ENCODE measurements at places on chromosomes 4 and X.

- DNase-seq, result no peak
Observed at GRCh38 chr4:150771382-150771781, 189.4 kb downstream of the MAB21L2 start.

DNA sequence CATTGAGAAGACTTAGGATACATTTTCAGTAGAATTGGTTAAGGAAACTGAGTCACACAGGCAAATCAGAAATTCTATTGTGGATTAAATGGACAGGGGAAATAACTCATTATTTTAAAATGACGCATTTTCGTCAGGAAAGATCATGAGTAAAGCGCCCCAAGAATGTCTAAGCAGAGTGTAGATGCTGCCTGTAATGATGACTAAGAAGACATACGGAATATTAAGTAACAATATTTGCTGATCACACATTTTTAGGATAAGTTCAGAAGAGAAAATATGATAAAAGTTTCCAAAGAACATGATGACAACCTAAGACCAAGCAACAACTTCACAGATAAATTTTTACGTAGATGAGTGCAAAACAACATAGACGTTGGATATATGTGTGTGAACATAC lies 596.3 kb upstream of the TENM3 start:
- DNase-seq, result no peak

DNA sequence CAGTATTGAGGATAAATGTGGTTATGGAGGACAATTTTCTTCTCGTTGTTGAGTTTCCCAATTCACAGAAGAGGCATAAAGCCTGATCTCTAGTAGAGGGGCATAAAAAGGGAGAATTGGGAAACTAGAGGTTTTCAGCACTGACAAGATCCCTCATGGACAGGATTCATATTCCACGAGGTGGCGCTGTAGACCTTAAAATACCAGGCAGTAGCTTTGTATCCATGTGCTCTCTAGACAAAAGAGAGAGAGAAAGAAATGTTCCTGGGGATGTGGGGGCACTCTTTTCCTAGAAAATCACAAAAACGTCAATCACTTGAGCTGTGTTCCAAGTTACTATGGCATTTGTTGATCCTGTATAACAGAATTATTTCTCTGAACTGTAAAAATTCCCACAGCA lies 128.3 kb downstream of the MAGEE1 start:
- peak; percentile 5 for DNase-seq

- DNase-seq, result no peak
Observed at GRCh38 chr4:4948370-4948769, 70.9 kb downstream of the CYTL1 start.

DNA sequence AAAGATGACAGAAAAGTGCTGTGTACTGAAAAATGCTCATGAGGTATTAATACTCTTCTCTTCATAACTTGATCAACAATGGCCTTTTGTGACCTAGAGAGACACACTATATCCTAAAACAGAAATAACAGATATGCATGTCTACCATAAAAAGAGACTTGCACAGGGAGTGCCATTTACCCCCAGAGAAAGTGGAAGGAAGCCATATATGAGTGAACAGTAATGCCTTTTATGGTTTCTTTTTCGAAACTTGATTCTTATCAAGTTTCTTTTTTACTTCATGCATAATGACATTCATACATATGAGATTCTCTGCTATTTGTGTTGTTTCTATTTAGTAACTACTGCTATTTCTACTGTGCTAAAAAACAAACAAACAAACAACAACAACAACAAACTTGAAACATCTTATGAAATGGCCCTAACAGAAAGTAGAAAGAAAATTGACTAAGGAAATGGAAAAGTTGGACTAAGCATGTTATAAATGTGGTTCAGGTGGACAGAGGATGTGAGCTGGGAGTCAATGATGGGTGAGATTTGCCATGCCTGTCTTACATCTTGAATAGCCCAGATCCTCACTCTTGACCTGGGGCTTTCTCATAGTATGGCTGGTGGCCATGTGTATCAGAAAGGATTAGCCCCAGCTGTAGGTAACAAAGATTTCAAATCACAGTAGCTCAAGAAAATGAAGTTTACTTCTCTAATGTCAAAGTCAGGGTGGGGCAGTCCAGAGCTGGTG lies 43.8 kb downstream of the GEMIN8 start:
- DNase-seq, result no peak

- DNase-seq, result no peak
Observed at GRCh38 chr4:139243448-139244365, 36.3 kb downstream of the MGARP start.

- no peak for DNase-seq
Observed at GRCh38 chr4:120003193-120003592, 63.5 kb downstream of the MAD2L1 start.

- DNase-seq, result no peak
Observed at GRCh38 chr4:151218343-151218742, 58.6 kb upstream of the PRSS48 start.

GRCh38 chr4:185201977-185202962 lies 1.5 kb downstream of the CFAP97 start:
- DNase-seq, result no peak

DNA sequence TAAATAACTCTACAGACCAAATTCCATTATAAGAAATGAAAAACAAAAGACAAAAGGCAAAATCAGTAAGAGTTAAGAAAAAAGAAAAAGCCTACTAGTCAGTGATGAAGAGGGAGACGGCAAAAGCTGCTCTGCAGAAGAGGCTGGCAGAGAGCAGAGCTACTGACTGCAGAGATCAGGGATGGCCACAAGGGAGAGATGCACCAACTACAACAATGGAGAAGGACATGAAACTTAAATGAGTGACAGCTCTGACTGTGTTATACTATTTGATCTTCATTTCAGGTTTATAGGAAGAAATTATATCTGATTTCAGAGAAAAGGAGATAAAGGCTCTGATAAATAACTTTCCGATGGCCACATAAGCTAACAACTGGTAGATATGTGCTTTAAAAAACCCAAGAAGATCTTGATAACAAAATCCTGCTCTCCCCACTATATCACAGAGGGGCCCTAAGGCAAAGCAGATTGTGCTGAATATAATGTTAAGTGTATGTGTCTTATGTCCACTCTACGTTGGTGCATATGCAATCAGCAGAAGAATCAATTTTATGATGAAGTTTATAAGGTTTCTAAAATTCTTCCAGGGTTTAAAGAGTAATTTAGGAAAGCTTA lies 58.4 kb upstream of the COX18 start:
- DNase-seq, result no peak

DNA sequence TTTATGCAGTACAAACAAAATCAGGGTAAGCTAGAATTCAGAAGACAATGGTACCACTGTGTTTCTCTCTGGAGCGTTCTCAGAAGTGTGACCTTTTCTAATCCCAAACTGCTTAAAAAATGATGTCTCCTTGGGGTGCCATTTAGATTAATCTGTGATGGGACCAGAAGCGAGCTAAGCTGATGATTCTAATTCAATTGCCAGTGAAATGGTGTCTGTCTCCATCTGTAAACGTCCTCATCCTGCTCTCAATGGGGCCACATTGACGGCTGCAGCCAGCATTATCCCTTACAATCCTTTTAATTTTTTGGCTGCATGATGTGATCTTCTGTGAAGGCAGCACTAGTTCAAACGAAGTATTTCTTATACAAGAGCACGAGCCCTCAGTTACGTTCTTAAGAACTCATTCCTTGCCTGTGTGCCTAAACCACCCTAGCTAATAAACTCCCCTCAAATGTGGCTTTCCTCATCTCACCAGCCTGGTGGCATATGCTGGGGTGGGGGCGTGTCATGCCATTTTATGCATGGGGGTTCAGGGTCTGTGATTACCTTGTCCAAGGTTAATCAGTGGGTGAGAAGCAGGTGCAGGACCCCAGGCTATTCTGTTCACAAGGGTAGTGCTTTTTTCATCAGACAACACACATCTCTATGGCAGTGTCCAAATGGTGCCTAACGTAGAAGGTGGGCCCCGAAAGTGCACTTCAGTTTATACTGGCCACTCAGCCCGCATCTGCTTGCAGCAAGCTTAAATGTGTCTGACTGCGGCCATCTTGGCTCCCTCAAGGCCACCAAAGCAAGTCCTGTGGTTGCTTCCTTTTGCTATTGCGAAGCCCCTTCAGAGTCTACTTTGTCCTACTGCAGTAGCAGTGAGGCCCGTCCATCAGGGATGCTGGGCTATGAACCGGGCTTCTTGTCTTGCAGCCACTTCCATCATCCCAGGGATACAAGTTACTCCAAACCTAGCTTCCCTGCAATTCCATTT lies 45.7 kb upstream of the SLC2A9 start:
- no peak for DNase-seq

GRCh38 chrX:42075032-42075431 lies 151.7 kb upstream of the CASK start:
- DNase-seq, result no peak

- no peak for DNase-seq
Observed at GRCh38 chrX:1946974-1947373, 332.1 kb downstream of the ASMT start.

DNA sequence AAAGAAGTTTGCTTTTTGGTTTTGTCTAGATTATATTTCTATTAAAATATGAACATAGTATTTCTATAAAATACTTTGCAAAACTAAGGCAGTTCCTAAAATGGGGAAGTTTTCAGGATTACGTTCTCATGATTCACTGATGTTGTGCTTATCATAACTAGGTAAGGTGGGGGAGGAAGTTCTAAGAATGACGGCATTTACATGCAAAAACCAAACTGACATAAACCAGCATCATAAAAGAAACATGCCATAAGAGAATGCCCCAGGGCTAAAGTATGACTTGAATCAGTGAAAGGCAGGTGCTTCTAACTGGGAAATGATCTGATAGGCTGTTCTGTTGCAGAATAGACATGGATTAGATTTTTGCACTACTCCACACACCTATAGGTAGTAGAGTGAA lies 204.7 kb upstream of the JADE1 start:
- no peak for DNase-seq

GRCh38 chr4:140092094-140092851 lies 61.7 kb downstream of the MAML3 start:
- DNase-seq, result peak; percentile 30

DNA sequence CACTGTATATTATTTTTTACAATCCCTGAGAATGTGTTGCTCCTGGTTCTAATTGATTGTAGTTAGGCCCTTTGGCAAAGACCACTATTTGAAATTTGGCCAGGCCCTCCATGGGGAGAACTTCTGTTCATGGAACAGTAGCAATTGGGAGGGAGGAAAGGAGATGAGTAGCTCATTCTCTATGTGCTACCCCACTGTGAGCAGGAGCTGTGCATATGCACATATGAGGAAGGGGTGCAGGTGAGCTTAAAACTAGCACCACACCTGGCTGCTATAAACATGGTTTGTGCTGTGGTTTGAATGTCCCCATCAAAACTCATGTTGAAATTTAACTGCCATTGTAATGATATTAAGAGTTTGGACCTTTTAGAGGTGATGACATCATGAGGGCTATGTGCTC lies 1483.2 kb downstream of the PCDH7 start:
- no peak for DNase-seq

DNA sequence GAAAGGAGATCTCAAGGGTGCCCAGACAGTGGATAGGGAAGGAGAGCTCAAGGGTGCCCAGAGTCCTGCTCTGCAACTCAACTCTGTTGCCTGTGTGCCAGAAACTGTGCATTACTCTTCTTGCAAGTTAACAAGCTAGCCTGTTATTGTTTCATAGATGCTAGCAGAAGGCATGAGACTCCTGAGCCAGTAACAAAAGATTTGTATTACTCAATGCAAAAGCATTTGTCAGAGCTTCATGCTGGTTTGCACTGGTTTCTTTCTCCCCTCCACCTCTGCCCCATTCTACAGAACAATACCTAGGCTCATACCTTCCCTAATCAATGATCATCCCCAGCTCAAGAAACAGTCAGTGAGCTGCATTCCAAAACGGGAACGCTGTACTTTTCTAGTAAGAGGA lies 124.5 kb upstream of the NEIL3 start:
- DNase-seq, result no peak

DNA sequence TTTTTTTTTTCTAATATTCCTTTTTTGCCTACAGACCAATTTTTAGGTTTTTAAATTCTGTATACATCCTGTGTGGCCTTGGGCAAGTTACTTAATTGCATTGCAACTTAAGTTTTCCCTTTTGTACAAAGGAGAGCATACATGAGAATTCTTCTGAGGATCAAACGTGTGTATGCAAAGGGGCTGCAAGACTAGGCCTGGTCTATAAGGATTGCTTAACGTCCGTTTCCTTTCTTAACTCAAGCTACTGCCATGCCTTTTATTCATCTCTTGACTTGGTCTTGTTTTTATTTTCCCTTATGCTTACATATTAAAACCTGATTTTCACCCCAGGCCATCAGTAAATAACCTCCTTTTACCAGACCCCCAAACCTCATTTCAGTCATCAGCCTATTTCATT lies 13.6 kb downstream of the RBPJ start:
- DNase-seq, result peak; percentile 53

- DNase-seq, result no peak
Observed at GRCh38 chr4:62871078-62871477, 1538.2 kb downstream of the TECRL start.

GRCh38 chrX:42954880-42955279 lies 176.9 kb upstream of the PPP1R2C start:
- no peak for DNase-seq

- DNase-seq, result no peak
Observed at GRCh38 chrX:137353404-137353803, 212.5 kb upstream of the ZIC3 start.
